ENCODE measurements at places on chromosomes 2 and 18.

GRCh38 chr2:31475692-31476091 is 61.1 kb upstream of the XDH start:
- peak; percentile 60 for DNase-seq

GRCh38 chr2:96538487-96539214 is 2.1 kb downstream of the ARID5A start:
- no peak for DNase-seq

GRCh38 chr2:178392215-178392614 is 58.8 kb downstream of the PRKRA start:
- DNase-seq, result no peak

GRCh38 chr18:28267276-28267675 is 90.3 kb upstream of the CDH2 start:
- DNase-seq, result no peak
